Endothelial cell of coronary artery (primary cell): ENCODE measurements at places on chromosomes 4 and X. TPM values are rescaled to one million over a fixed set of nuclear protein-coding genes. Genes with fewer than 3 reads are reported as not detected.

Gene GAB3
- total RNA-seq = 2.6 and 5.2 TPM in 2 replicates

Gene CLOCK
- total RNA-seq = 16.7 and 18.8 TPM in 2 replicates

Gene GAGE1
- total RNA-seq = not detected in 2 replicates

Gene ITM2A
- 14.5 and 19.0 TPM in 2 replicates for total RNA-seq

Gene ADH1B
- 0.09 and 0.47 TPM in 2 replicates for total RNA-seq

Gene TEC
- 0.09 and 0.28 TPM in 2 replicates for total RNA-seq

Gene GC
- total RNA-seq = not detected in 2 replicates

Gene SATL1
- not detected in 2 replicates for total RNA-seq

Gene ARR3
- not detected in 2 replicates for total RNA-seq

Gene PPP1R2C
- total RNA-seq = not detected in 2 replicates

Gene CNKSR2
- 0.38 TPM in 1 of 2 replicates, not detected in the other for total RNA-seq

Gene MUC7
- not detected in 2 replicates for total RNA-seq

Gene DCLK2
- 1.8 and 2.2 TPM in 2 replicates for total RNA-seq

Gene PABPC4L
- 0.36 and 0.38 TPM in 2 replicates for total RNA-seq

Gene MAGEC2
- not detected in 2 replicates for total RNA-seq

Gene BTK
- total RNA-seq = 0.09 TPM in 1 of 2 replicates, not detected in the other

Gene SASH3
- not detected in 2 replicates for total RNA-seq

Gene ZIC3
- total RNA-seq = not detected in 2 replicates

Gene TLR8
- total RNA-seq = not detected in 2 replicates

Gene FAT4
- total RNA-seq = 40.0 and 42.5 TPM in 2 replicates

Gene CT83
- not detected in 2 replicates for total RNA-seq

Gene FAM156A
- total RNA-seq = 7.5 and 9.4 TPM in 2 replicates

Gene IL3RA
- total RNA-seq = 9.4 and 13.1 TPM in 2 replicates

Gene SYNPO2
- total RNA-seq = 0.09 and 0.85 TPM in 2 replicates
